ENCODE measurements at places on chromosomes 11 and 22. TPM values are rescaled to one million over a fixed set of nuclear protein-coding genes. Genes with fewer than 3 reads are reported as not detected.

DNA sequence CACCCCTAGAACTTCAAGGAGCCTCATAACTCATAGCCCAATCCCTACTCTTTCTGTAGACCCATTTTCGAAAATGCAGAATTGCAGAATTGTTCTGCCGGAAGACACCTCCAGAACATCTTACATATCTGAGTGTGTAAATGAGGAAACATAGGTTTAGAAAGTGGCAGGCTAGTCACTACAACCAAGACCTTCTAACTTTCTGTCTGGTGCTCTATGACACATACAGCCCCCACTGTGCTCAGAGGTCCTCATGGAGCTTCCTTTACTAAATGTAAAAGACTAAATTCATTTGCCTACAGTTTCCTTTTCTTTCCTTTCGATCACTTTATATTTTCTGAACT, 132.1 kb upstream of the DDI1 start:
- no peak for DNase-seq

The FXYD2 gene
- 2.9 TPM for total RNA-seq

The ANO5 gene
- 3.6 TPM for total RNA-seq

DNA sequence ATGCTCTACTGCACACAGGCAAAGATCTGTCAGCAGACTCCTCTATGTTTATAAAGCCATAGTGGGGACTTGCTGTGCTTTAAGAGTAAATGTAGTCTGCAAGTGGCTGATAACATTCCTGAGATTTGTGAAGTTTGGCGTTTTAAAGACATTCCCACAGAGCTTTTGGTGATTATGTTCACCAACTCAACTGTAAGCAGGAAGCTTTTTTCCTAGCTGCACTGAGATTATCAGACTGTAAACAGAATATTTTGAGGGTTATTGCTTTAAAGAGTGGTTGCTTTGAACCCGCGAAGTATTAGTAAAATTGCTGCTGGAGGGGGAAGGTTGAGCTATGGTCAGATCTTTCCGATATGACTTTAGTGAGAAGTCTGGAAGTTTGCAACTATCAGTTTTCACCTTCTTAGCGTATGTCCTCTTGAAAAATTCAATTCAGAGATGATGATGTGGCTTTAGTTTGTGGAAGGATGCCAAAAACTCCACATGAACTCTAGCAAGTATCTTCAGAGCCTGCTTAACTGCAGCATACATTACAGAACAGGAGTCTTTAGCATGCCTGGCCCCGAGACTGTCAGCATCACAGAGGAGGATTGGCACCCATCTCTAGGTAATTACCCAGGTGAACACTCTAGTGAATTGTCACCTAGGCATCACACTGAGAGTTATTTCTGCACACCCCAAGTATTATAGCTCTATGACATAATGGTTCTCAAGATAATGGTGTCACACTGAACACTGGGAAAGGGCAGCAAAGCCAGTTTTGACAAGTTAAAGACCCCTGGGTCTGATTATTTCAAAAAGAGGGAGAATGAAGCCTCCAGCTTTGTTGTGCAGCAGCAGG, 89.9 kb downstream of the MTNR1B start:
- DNase-seq: no peak

DNA sequence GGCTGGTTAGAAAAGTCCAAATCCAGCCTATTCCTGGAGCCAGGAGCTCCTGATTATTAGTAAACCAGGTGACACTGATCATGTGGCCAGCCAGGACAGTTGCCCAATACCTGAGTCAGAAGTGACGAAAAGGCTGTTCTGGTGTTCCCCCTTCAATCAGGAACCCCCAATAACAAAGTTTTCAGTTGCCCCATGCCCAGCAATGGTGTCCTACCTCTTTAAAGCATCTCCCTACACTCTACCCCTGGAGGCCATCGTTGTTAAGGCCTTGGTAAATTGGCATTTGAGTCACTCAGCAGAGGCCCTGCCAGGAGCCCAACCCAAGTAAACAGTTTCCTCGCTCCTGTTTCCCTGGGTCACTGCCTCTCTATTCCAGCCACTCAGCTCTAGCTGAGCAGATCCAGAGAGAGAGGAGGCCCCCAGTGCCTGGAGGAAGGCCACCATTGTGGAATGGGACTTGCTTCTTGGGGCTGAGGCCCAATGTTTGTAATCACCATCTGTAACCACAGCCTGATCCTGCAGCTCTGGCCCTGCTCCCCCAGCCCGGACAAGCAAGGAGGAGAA, 25.0 kb downstream of the ARHGAP1 start:
- no peak for DNase-seq

DNA sequence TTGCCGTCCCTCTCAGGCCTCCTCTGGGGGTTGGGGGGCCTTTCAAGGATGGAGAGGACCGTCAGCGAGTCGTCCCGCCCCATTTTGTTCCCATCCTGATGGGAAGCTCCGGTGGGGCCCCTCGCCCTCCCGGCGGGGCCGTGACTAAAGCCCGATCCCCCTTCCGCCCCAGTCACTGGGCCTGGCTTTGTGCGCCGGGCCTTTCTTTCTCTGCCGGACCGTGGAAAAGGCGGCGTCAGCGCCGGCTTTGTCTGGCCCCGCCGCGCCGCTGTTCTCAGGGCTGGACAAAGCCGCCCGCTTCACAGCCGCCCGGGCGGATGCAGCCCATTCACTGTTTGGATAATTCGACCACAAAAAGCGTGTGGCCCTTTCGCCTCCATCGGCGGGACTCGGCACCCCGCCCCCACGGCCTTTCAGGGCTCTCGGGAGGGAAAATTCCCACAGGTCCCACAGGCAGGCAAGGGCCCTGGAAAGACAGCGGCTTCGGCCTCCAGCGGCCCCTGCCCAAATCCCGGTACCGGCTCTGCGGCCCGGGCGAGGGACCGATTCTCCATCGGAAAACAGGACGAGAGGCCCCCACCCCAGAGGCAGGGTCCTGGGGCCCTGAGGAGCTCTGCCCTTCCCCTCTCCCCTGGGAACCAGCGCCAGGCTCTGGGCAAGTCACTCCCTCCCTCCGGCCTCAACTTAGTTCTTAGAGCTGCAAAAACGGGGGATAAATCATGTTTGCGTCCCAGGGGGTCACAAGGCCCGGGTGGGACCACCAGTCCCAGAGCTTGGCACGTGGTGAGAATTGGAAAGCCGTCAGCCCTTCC, 87.2 kb downstream of the WNT7B start:
- peak; percentile 66 for DNase-seq

DNA sequence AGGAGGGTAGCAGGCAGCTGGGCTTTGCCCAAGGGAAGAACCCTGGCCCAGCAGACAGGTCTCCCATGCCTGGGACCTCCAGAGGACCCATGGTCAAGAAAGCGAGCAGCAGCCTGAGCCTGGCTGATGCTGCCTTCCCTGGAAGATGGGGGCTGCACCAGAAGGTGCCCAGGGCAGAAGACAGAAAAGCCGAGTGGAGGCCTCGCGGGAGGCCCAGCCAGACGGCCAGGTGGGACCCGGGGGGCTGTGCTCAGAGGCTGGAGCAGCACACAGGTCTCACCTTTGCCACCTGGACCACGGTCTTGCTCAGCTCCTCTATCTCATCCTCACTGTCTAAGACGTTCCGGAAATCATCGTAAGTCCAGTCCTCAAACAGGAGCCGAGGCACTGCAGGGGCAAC, 10.9 kb downstream of the CHID1 start:
- no peak for DNase-seq

All from lung (tissue), 17 donors.